ENCODE measurements at places on chromosomes 6 and 20.

GRCh38 chr6:80425089-80425823 is 318.8 kb downstream of the BCKDHB start:
- peak; percentile 82 for DNase-seq

DNA sequence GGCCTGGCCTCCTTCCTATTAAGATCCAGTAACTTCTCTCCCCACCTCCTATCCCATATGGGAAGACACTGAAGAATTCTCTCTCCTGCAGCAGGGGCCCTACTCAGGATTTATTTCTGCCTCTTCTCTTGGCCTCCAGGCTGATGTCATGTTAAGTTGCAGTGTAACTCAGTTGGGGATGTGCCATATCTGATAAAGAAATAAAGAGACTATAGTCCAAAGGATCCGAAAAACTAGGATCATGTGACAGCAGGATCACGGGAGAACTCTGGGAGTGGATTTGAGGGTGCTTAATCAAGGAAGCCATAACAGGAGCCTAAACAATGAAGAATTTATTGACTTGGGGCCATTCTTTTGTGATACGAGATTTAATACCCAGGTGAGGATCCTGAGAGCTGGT is 38.5 kb upstream of the TGM6 start:
- no peak for DNase-seq

GRCh38 chr20:4709261-4710105 is 12.2 kb upstream of the PRND start:
- no peak for DNase-seq

GRCh38 chr6:149234051-149234962 is 83.2 kb upstream of the TAB2 start:
- DNase-seq, result peak; percentile 42

DNA sequence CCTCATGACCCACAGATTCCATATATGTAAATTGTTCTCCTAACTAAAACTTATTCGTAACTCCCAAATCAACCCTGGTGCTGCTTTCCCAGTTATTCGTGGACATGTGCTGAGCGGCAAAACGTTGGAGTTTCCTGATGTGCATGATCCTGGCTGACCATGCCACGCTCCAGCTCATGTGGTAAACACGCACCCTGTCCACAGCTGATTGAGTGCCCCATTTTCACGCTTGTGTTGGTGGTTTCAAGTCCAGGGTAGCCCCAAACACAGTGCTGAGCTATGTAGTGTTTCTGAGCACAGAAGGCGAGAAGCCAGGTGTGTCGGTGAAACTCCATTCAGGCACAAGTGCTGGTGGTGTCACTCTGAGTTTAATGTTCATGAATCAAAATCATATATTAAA is 19.1 kb upstream of the FOXC1 start:
- no peak for DNase-seq

GRCh38 chr6:6287415-6287814 is 33.0 kb downstream of the F13A1 start:
- DNase-seq, result no peak

DNA sequence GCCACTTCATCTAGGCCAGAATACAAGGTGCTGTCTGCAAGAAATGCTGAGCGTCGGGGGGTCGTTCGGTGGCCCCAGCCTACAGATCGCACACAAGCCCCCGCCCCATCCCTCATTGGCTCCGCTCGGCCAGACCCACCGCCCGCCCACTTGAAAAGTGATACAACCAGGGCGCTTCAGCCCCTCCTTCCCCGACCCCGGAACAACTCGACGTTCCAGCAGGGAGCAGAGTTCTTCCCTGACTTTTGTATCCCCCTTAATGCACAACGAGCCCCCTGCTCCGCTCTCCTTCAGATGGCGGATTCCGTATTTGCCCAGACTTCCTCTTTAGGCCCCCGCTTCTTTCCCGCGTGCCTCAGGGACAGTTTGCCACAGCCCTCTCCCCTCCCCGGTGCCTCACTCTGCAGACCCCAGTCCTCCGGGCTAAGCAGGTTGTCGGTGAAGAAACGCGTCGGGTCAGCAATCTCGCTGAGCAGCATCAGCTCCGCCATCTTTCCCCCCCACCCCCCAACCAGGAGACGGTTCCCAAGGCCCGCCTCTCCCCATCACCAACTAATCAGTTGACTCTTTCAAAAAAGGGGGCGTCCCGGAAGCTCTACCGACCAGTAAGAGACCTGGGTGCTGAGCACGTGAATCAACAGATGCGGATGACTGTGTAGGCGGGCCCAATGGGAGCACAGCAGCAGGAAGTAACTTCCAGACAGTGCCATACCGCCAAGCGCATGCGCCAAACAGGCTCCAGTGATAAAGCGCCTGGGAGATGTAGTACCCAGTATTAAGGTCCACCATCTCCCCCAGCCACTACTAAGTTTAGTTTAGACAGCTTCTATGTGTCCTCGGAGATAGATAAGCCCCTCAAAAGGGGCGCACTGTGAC is at the start of gene ATF6B:
Gene ATF6B (minus strand): TSS at position 530 of the 876 bp plus-strand sequence. CDS start 39 bp downstream, at position 491.
- peak; percentile 100 for DNase-seq

DNA sequence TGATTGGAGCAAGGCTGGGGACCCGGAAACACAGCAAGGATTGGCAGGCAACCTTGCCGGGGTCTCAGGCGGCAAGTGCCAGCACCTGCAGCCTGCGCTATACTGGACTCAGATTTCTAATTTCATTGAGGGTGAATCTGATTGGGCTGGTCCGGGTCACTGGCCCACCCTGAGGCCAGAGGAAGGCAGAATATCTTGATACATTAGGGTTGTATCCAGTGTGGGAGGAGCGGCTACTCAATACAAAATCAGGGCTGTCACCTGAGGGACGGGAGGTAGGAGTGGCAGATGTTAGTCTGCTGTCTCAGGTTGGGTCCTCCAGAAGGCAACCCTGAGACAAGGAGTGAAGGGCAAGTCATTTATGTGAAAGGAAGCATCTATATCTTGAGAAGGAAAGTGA is 40.7 kb downstream of the BFSP1 start:
- DNase-seq, result no peak
